ENCODE measurements at places on chromosomes 2 and 18.

DNA sequence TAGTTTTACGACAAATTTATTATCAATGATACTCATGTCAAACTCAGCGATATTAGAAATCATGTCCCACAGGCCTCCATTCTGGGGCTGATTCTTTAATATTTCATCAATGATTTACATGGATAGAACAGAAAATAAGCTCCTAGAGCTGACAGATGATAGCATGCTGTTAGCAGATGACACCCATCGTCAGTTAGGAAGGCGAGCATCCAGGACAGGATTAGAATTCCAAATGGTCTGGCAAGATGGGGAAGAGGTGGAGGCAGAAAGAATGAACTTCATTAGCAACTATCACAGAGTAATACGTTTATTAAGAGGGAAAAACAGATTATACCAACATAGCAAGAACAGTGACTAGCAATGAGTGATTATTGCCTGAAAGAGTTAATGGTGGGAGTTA lies 46.2 kb upstream of the ACVR1 start:
- no peak for DNase-seq

DNA sequence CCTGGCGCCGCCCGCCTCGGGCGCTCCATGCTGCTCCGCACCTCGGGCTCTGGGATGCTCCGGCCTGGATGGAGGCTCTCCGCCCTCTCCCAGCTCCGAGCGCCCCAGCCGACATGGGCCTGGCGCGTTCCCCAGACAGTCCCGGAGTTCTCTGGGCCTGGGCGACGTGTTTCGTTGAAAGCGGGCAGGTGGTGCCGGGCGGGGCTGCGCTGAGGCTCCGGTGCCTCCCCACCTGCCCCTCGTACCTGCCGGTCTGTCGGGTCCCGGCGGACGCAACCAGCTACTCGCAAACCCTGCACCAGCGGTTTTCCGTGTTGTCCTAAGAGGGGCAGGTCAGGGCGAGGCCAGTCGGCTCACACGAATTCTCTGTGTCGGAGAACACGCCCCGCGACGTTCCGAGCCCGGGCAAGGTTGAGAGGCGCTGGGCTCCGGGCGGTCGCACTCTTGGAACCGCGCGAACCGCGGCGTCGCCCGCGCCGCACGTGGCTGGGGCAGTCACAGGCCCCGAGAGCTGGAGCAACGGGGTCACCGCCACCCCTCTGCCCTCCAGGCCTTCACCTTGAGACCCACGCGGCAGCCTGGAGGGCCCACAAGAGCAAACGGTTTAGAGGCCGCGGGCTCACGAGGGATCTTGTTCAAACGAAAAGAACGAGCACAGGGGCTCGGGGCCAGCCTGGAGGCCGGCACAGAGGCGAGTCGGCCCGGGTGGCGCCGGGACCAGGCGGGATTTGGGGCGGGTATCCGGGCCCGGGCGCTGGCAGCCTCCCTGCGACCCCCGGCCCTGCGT lies 4.2 kb upstream of the SIX2 start:
- DNase-seq: no peak

GRCh38 chr2:40016151-40016885 lies 237.3 kb upstream of the THUMPD2 start:
- DNase-seq: no peak

GRCh38 chr2:217905896-217906295 lies 96.9 kb downstream of the TNS1 start:
- no peak for DNase-seq

- DNase-seq: no peak
Measured at GRCh38 chr2:30237966-30238800, 6.8 kb downstream of the LBH start.

DNA sequence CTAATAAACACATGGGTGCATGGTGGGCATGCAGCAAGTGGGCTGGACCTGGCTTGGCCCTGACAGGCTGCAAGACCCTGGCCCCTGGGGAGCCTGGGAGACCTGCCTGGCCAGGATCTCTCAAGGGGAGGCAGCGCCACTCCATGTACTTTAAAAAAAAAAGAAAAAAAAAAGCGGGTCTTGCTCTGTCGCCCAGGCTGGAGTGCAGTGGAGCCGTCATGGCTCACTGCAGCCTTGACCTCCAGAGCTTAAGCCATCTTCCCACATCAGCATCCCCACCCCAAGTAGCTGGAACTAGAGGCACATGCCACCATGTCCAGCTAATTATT lies 29.5 kb upstream of the SEMA4C start:
- no peak for DNase-seq

DNA sequence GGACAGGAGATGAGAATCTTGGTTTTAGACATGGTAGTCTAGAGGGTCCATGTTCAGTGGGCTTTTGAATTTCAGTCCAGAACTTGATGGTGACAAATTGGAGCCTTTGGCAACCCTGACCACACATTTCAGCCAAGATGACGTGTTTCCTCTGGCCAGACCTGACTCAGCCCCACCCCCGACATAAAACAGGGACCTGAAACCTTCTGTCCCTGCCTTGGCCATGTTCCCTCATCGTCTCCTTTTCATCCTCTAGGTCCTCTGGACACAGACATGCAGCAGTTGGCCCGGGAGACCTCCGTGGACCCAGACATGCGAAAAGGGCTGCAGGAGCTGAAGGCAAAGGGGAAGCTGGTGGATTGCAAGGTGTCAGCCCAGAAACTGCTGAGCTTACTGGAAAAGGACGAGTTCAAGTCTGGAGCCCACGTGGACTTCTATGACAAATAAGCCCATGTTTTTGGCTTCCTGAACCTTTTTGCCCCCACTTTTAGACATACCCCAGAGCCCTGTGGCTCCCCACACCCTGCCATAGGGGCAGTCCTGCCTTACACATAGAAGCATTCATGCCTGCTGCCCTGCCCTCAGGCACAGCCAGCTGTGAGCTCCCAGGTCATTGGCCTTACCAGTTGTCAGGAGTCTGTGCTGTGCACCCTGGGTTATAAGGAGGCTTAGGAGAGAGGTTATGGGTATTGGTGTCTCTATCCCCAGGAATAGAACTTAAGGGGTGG lies 4.0 kb downstream of the SPR start:
- no peak for DNase-seq

GRCh38 chr2:111178730-111179405 lies 58.2 kb downstream of the BCL2L11 start:
- DNase-seq: no peak

- DNase-seq: no peak
Measured at GRCh38 chr2:113283704-113284284, 5.1 kb upstream of the PAX8 start.

DNA sequence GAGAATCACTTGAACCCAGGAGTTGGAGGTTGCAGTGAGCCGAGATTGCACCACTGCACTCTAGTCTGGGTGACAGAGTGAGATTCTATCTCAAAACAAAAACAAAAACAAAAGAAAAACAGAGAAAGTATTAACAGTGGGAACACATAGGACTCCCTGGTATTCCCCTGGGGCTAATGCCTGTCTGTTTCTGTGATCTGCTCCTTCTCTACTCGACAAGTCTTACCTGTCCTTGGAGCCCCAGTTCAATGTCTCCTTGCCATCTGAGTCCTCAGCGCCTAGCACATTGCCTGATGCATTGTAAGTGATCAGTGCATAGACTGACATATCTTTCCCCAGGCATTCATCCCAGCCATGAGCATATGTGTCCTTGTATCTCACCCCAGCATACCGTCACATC lies 85.8 kb downstream of the ASAP2 start:
- DNase-seq: no peak

DNA sequence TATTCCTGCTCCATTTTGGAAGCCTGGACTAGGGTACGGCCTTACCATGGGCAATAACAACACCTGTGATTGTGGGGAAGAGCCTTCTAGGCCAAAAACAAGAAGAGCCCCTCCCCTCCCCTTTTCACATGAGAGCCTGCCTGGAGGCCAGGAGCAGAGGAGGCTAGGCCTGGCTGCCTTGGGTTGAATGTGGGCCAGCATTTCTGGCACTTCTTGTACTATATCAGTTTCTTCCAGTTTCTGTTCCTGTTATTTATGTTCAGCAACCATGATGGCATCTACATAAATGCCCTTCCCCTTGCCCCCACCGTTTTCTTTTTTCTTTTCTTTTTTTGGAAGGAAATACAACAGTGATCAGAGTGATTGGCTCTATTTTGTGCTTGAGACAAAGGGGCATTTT lies 58.4 kb downstream of the KCTD18 start:
- DNase-seq: no peak

DNA sequence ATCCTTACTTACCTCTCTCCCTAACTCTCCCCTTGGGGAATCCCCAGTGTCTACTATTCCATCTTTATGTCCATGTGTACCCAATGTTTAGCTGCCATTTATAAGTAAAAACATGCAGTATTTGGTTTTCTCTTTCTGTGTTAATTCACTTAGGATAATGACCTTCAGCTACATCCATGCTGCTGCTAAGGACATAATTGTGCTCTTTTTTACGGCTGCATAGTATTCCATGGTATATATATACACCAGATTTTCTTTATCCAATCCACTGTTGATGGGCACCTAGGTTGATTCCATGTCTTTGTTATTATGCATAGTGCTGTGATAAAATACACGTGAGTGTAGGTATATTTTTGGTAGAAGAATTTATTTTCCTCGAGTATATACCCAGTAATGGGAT lies 24.3 kb upstream of the RIOK3 start:
- no peak for DNase-seq

GRCh38 chr2:42492691-42493467 lies 903 bp downstream of the KCNG3 start:
- no peak for DNase-seq

- no peak for DNase-seq
Measured at GRCh38 chr2:39424951-39425350, 12.1 kb downstream of the MAP4K3 start.

GRCh38 chr2:226832061-226832460 lies 3.8 kb upstream of the RHBDD1 start:
- no peak for DNase-seq

DNA sequence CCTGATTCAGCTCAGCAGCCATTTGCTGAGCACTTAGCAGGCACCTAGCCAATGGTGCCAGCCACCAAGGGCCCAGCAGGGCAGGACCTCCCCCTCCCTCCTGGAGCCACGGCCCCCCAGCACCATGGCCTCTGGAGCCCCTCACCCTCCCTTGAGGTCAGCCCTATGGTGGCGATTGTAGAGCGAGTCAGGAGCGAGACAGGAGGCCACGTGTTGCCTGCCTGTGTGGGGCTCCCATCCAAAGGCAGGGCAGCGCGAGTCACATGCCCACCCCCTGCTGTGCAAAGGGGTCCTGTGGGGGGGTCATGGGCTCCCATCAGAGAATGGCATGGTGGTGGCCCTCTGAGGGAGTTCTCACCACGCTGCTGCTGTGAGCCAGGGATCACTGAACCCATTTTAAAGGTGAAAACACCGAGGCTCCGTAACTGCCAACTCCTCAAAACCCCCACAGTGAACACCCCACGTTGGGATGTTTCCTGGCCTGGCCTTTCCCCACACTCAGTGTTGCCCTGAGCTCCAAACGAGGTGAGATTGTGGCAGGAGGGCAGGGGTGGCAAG lies 35.6 kb downstream of the RAMP1 start:
- DNase-seq: no peak

GRCh38 chr2:232476045-232476444 lies 11.6 kb downstream of the ECEL1 start:
- DNase-seq: no peak

- no peak for DNase-seq
Measured at GRCh38 chr2:145221032-145221431, 701.1 kb upstream of the ZEB2 start.

DNA sequence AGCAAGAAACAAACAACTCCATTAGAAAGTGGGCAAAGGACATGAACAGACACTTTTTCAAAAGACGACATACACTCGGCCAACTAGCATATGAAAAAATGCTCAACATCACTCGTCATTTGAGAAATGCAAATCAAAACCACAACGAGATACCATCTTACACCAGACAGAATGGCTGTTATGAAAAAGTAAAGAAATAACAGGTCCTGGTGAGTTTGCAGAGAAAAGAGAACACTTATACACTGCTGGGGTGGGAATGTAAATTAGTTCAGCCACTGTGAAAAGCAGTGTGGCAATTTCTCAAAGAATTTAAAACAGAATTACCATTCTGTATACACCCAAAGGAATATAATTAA lies 130.5 kb downstream of the PLCL1 start:
- no peak for DNase-seq

- DNase-seq: no peak
Measured at GRCh38 chr2:50514901-50515300, 517.0 kb downstream of the NRXN1 start.

- DNase-seq: no peak
Measured at GRCh38 chr2:178404368-178404767, 46.6 kb downstream of the PRKRA start.

DNA sequence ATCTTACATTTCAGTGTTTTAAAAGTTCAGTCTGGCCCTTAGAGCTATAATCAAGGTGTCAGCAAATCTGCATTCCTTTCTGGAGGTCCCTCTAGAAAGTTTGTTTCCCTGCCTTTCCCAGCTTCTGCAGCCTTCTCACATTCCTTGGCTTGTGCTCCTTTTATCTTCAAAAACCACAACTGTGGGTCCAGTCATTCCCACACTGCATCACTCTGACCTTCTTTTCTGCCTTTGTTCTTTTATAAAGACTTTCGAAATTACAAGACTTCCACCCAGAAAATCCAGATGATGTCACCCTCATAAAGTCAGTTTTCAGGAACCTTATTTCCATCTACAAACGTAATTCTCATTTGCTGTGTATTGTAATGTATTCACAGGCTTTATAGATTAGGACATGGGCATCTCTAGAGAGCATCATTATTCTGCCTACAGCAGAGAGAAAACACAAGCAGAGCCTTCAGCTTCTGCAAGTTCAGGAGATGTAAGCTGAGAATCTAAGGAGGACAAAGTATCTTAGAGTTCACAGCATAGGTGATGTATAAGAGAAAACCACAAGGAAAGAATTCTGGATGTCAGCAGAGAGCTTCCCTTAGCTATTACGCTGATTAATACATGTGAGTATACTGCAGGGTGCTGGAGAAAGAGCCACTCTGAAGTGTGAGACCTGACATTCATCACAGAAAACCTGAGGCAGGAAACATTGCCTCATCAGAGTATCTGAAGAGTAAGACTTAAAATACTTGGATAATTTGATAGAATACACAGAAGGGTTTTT lies 1100.2 kb downstream of the CBLN2 start:
- no peak for DNase-seq

DNA sequence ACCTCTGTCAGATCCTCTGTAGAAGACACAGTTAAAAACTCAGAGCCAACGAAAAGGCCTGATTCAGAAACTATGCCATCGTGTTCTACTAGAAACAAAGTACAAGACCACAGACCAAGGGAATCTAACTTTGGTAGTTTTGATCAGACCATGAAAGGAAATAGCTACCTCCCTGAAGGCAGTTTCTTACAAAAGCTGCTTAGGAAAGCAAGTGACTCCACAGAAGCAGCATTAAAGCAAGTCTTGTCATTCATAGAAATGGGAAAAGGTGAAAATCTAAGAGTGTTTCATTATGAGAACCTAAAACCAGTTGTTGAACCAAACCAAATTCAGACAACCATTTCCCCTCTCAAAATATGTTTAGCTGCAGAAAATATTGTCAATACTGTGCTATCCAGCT lies 58.2 kb downstream of the FSIP2 start:
- no peak for DNase-seq

DNA sequence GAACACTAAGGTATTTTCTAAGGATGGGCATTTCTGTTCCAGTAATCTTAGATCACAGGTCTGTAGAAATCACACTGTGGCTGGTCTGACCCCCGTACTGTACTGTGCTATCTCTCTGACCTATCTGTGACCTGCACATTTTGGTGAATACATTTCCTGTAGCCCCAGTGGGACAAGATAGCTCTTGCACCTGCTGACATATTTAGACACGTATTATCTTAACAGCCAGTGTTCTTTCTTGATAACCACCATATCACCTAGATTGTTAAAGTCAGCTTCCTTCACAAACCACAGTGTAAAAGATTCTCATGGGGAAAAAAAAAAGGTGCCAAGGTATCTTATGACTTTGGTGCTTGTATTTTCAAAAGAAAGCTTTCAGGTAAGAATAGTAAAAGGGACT lies 39.8 kb upstream of the TMEM247 start:
- DNase-seq: no peak

Data from cortex of kidney (tissue), 1 donor.